Right cardiac atrium (tissue), 5 donors: ENCODE measurements at places on chromosomes 6 and 20. TPM values are rescaled to one million over a fixed set of nuclear protein-coding genes. Genes with fewer than 3 reads are reported as not detected.
A peak's percentile ranks its signal among the peaks of the same experiment; 100 is the strongest.

DNA sequence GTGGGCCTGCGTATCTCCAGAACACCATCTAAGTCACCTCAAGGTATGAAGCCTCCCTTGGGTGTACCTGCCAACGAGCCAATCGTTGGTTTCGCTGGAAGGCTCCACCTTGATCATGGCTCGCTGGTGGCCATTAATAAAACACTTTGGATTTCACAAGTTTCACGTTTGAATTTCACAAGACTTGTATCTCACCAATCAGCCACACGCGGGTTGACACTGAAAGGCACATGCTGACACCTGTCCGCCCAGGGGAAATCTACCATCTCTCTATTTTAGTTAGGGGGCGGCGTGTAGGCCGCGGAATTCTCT, 586 bp upstream of the HMGA1 start:
- DNase-seq, result no peak

GRCh38 chr6:161141173-161141572, 132.7 kb downstream of the AGPAT4 start:
- DNase-seq, result no peak

GRCh38 chr6:34383656-34384320, 8.7 kb downstream of the NUDT3 start:
- DNase-seq, result no peak

- no peak for DNase-seq
These were observed 23.2 kb upstream of the SERINC1 start for GRCh38 chr6:122494665-122495272.

DNA sequence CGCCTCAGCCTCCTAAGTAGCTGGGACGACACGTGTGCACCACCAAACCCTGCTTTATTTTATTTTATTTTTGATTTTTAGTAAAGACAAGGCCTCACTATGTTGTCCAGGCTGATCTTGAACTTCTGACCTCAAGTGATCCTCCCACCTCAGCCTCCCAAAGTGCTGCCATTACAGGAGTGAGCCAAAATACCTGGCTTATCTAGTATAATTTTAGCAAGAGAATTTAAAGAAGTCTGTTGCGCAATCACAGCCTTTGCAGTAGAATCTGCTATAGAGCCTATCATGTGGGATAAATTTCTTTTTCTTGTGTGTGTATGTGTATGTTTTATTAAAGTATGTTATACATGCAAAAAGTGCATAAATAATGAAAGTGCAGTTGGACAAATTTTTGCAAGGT, 92.1 kb upstream of the ANKEF1 start:
- no peak for DNase-seq

DNA sequence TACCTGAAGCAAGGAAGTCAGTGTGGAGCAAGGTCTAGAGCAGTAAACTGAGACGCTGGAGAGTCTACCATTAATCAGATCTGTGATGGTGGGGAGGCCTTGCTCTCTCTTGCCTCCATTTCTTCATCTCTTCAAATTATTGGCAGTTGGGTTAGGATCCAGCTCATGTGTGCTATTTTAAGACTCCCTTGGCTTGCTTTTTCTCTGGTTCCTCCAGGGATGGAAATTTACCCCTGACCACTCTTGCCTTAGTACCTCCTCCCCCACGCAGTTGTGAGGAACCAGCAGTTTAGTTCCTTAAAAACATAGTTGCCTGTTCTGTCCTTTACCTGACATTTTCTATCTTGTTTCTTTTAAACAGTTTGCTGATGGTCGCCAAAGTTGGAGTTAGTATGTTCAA, 7.4 kb downstream of the TMEM14C start:
- DNase-seq, result no peak

BFSP1 gene
- polyA plus RNA-seq, result 0.59 TPM

GRCh38 chr6:168616816-168617765, 176.1 kb downstream of the SMOC2 start:
- DNase-seq, result peak; percentile 72

GRCh38 chr20:11920083-11920482, 2.4 kb downstream of the BTBD3 start:
- DNase-seq, result no peak

DNA sequence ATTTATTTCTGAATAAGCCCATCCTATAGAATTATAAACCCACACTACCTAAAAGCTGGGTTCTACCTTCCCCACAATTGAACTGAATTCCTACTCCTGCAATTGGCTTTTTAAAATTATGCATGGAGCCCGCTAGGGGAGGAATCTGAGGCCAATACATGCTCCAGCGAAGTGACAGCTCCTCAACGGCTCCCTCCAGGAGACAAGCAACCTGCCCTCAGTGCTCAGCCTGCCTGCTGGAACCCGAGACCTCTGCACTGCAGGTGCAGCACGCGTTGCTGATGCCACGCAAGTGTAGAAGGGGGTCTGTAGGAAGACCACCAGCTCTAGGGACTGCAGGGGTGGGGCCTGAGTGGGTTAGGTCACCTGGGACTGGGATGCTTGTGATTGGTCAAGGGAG, 170.2 kb upstream of the CDYL start:
- no peak for DNase-seq

DNA sequence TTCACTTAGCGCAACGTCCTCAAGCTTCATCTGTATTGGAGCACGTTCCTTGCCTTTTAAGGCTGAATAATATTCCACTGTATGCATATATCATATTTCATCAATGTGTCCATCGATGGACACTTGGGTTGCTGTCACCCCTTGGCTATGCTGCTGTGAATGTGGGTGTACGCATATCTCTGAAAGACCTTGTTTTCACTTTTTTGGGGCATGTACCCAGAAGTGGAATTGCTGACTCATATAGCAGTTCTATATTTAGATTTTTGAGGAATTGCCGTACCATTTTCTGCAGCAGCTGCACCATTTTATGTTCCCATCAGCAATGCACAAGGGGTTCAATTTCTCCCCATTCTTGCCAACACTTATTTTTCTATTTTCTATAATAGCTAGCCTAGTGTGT, 22.8 kb upstream of the SLC23A2 start:
- no peak for DNase-seq

GRCh38 chr20:50815162-50815989, 20.5 kb downstream of the BCAS4 start:
- DNase-seq, result no peak

DNA sequence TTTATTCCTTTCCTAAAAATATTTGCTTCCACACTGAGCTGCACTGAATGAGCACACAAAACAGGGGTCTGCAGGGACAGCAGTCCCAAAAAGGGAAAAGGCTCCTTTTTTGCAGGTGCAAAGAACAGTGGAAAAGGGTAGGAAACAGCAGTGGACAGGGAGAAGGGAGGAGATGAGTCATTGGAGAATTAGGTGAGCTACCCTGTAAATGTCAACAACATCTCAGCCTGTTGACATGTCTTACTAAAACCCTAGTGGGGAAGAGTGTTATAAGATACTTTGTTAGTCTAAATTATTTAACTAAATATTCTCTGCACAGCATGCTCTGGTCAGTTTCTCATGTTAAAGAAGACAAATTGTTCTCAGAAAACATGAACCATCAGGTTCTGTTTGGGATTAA, 151.5 kb upstream of the FBXL4 start:
- DNase-seq, result no peak
